ENCODE measurements at places on chromosomes 3 and 15. TPM values are rescaled to one million over a fixed set of nuclear protein-coding genes. Genes with fewer than 3 reads are reported as not detected.

GRCh38 chr15:59148153-59148833 is 43.3 kb downstream of the CCNB2 start:
- peaks cover 4% of the 10 kb centered on the region for H3K4me1 ChIP-seq
- no peak overlapping the region for H3K4me3 ChIP-seq
- H3K36me3 ChIP-seq = no peaks in the 10 kb centered on the region
- no peak for DNase-seq
- peak overlapping the region; percentile 10 for H3K27ac ChIP-seq

DNA sequence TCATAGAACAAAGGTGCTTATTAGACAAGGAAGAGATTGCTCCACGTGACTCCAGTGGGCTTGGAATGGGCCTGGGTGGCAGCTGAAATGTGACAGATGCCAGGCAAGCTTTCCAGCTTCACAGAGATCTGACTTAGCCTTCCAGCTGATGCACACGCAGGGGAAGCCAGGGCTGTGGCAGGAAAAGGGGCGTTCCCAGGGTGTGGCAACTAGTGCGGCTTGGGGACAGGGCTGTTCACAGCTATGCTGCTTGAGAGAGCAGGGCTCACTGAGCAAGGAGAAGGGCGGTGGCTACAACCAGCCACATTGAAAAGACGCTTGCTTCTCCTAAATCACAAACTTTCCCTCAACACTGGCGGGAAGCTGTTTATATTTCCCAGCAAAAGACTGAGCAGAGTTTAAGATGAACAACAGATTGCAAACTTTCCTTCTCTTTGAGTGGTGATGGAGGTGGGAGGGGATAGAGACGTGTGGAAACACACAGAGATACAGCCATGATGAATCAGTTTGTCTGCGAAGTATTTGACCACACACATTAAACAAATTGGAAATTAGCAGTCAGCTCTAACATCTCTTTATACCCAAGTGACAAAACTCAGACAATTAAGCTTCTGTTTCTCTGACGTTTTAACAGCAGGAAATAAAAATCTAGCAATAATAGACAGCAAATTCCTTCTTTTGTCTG is 127.5 kb downstream of the BDH1 start:
- DNase-seq = peak; percentile 47
- no peaks in the 10 kb centered on the region for H3K27me3 ChIP-seq
- H3K4me3 ChIP-seq = no peak overlapping the region
- H3K4me1 ChIP-seq = no peaks in the 10 kb centered on the region
- no peaks in the 10 kb centered on the region for H3K36me3 ChIP-seq

The MAGEL2 gene
- total RNA-seq = 0.82 TPM

The STAB1 gene
- 68.6 TPM for total RNA-seq

GRCh38 chr3:141388823-141389621 is 20.7 kb downstream of the ZBTB38 start:
- no peak overlapping the region for H3K4me3 ChIP-seq
- no peak for DNase-seq
- H3K4me1 ChIP-seq = peaks cover 15% of the 10 kb centered on the region
- H3K27me3 ChIP-seq = no peaks in the 10 kb centered on the region

All from prostate gland (tissue), 2 donors.